Right renal pelvis (tissue), 4 donors: ENCODE measurements at places on chromosomes 2 and 18.

DNA sequence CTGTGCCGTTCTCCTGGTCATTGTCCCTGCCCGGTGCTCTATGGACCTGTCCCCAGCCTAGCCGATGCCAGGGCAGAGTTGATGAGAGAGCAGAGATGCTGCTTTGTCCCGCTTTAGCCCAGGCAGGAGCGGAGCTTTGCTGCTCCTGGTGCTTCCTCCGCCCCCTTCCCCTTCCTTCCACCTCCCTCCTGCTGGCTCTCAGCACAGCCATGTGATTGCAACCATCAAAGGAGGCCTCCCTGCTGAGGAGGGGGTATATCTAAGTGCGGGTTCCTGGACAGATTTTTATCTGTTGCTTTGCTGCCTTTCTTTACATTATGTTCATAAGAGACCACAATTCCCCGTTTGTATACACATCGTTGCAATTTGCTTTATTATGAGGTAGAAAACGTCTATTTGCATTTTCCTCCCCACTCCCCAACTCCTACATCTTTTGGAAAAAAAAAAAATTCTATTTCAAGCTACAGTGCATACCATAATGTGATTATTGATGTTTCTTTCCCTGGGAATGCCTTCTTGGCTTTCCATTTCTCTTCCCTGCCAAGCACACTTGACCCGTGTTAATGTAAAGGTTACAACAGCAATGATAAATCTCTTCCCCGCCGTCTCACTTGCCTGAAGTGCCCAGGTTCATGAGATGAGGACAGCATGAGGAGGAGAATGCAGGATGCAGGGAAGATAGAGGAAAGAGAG, 25.4 kb downstream of the ALPK2 start:
- DNase-seq: no peak

DNA sequence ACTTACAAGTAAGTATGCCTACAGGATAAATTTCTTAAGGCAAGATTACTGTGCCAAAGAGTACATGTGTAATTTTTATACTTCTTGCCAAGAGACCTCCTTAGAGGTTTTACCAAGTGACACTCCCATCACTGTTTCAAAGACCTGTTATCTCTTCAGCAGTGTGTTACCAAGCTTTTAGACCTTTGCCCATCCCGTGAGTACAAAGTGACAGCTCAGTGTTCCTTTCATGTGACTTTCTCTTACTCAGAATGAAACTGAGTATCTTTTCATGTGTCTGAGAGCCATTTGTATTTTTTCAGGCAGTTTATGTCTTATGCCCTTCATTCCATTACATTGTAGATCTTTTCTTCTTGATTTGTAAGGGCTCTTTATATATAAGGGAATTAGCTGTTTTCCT, 287.5 kb upstream of the SALL3 start:
- no peak for DNase-seq

DNA sequence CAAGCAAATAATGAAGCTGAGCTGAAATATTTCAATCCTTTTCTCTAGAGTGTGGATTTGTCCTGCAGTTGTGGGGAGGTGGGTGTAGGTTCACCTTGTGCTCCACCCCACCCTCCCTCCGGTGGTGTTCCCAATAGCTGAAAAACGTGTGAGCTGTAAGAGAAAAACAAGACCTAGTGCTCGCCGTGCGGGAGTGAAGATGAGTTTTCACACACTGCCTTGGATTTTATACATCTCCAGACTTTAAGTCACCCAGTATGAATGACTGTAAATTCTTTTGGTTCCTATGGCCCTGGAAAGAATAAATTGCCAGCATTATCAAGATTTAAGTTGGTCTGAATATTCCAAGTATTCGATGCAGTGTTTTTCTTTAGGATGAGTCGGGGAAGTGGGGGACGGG, 1.9 kb upstream of the SOX11 start:
- DNase-seq: no peak

DNA sequence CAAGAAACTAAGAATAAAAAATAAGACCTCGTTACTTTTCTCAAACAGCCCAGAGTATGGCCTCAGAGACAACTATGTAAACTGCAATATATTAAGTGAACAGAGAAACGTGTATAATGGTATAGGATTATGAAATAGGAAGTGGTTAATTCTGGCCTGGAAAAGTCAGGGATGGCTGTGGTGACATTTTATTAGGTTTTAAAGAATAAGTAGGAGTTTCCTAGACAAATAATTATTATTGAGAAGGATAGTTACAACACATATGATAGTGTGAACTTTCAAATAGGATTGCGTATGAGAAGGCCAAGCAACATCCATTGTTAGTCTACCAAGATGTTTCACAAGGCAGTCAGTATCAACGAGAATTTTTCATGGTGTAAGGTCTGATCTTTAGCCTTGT, 244.1 kb downstream of the LPIN1 start:
- no peak for DNase-seq

DNA sequence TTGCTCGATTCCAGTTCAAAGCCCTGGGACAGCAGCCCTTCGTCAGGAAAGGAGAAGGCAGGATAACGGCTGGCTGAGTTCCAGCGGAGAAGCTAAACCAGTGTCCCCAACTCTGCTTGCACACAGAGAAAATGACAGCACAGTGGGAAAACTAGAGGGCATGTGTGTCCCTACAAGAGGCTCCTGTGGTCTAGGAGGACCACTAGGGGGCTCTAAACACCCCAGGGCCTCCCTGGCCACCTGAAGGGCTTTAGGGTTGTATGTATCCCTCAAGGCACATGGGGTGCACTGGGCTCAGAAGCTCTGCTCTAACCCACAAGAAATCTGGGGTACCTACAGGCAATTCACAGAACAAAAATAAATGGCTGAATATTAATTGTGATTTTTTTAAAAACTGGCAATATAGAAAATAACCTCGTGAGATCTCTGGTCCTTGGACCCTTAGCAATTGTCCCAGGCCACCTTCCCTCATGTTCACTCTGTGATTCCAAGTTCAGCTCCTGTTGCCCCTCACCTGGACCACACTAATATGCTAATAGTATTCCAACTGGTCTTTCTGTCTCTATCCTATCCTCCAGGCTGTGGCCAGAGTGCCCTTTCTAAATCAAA, 17.5 kb downstream of the STAT1 start:
- no peak for DNase-seq

GRCh38 chr2:99365661-99366060, 28.5 kb downstream of the EIF5B start:
- DNase-seq: no peak

DNA sequence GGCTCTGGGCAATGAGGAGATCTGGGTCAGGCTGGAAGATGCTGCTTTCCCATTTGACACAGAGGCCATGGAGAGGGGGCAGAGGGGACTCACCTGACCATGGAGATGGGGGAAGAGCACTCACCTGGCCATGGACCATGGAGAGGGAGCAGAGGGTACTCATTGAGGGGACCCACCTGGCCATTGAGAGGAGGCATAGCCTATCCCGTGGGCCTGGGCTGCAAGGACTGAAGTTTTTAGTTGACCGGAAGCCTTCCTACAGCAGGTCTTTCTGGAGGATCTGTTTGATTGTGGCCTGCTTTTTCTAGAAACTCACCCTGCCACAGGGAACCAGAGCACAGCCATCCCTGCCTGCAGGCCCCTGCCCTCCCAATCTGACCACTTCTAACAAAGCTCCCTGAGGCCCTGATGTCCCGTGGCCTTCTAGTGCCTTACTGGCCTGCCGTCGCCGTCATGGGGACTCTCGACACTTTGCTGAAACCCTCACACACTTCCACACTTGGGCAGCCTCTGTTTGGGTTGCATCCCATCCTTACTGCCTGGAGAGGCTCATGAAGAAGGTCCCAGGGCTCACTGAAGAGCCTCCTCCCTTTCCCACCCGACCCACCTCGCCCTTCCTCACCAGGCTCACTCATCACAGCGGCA, 5.1 kb upstream of the PROM2 start:
- no peak for DNase-seq

GRCh38 chr2:112204411-112204810, 50.4 kb downstream of the ZC3H8 start:
- no peak for DNase-seq

DNA sequence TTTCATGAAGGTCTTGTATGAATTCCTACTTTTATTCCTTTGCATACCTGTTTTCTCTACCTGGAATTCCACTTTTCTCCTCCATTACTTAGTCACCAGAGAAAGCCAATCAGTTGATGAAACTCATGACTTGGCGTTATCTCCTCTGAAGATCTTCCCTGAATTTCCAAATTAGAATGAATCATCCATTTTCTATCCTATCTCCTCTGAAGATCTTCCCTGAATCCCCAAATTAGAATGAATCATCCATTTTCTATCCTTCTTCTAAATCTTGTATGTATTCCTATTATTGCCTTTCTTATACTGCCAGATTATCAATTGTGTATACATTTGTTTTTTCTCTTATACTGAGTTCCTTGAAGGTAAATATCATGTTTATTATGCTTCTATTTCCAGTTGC, 440.4 kb downstream of the CCDC85A start:
- no peak for DNase-seq

GRCh38 chr2:72897785-72898584, 10.8 kb downstream of the SPR start:
- no peak for DNase-seq

DNA sequence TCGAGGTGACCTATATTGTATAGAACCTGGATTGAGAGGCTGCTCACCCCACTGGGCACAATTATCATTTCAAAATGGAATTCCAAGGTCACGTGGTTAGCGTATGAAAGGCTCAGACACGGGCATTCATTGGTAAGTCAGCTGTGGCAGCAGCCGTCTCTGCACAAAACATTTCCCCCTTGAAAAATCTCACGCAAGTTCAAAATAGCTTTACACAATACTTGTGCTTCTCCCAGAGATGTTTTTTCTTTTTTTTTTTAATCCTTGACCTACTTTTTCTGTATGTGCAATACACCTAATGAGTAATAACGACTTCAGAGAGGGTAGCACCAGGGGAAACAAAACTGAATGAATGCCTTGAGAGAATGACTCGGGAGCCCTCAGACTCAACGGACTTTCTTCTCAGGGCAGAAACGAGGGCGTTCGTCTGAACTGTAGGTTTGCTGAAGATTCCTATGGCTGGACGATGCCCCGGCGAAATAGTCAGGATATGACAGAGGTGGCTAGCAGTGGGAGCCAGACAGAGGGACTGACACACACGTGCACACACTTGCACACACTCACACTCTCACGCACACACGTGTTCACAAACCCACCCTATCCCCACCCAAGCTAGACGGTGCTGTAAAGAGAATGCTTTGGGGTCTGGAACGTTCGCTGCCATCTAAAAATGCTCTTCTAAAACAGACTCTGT, 77.8 kb downstream of the PDCL3 start:
- no peak for DNase-seq

GRCh38 chr2:105929516-105929915, 184.8 kb downstream of the NCK2 start:
- no peak for DNase-seq

DNA sequence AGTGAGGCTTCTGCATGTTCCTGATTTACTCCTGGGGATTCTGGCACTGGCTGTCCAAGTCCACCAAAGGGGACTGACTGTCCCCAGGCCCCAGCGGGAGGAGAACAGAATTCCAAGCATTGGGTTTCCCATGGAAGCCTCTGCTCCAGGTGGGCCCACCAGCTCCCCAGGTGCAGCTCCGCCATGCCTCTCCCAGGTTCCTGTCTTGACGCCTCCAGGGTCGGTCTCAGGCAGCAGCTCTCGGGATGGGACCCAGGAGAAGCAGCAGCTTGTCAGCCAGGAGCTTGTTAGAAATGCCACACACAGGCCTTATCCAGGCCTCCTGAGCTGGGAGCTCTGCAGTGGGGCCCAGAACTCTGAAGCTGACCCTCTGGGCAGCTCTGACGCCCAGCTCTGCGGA, 47.9 kb downstream of the DCDC2C start:
- DNase-seq: no peak

GRCh38 chr2:19728125-19728524, 173.7 kb downstream of the TTC32 start:
- DNase-seq: no peak

DNA sequence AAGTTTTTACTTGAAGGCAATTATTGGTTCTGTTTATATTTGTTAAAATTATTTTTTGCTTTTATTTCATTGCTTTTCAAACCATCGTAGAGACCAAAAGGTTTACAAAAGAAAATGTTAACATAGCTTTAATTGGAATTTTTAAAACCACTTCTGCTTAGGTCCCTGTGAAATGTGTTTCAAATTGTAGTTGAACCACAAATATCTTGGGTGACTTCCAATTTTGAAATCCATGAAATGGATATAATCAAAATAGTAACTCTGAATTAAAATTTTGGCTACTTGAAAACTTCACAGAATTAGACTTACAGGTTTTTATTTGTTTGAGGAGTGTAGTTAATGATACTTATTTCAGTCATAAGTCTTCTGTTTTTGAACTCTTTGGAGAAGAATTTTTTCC, 3.1 kb upstream of the SPAG16 start:
- no peak for DNase-seq

- no peak for DNase-seq
Measured at GRCh38 chr2:102796337-102796736, 34.5 kb downstream of the TMEM182 start.

- DNase-seq: no peak
Measured at GRCh38 chr2:221289389-221289788, 282.7 kb downstream of the EPHA4 start.

DNA sequence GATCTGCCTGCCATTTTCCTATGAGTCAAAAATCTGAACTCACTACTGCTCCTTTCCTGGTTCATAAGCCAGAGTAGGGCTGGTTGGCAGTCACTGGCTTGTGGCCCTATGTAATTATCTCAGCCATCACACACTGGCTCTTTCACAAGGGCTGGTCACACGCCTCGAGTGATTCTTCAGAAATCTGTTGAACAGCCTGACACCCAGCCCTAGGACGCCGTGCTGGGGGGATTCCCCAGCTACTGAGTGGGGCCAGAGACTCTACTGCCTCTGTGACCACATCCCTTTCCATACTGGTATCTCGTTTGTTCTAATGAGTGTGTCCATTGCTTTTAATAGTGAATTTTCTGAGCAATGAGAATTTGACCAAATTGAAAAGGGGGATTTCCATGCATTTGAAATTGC, 45.8 kb upstream of the RBM44 start:
- DNase-seq: no peak

DNA sequence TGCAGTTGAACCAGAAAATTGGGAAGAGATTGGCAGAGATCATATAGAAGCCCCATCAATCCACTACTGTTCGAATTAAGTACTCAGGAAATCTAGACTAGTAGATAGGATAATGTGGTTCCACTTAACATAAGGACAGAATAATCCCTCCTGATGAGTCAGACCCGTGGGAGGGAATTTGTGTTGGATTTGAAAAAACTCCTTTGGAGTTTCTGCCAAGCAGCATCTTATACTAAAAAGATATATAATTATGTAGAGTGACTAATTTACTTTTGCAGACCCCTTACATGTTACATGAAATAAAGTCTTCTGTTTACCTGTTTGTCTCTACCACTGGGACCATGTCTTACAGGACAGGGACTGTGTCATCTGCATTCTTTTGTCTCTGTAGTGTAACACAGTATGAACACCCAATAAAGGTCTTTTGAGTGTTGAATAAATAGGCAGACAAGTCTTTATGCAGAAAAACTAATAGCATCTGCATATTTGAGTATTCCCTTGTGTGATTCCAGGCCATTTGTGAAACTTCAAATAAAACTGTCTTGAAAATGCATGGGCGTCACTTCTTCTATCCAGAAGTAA, 122.6 kb upstream of the DNAJC10 start:
- no peak for DNase-seq
